ENCODE measurements at places on chromosomes 3 and 15.

GRCh38 chr3:187256051-187256616 is 35.4 kb downstream of the MASP1 start:
- DNase-seq = no peak

- DNase-seq = no peak
These were observed 86.0 kb downstream of the CCR1 start for GRCh38 chr3:46122091-46122490.

- no peak for DNase-seq
These were observed 710 bp downstream of the MECOM start for GRCh38 chr3:169662843-169663160.

GRCh38 chr3:122322095-122323075 is 2.7 kb upstream of the CSTA start:
- no peak for DNase-seq

DNA sequence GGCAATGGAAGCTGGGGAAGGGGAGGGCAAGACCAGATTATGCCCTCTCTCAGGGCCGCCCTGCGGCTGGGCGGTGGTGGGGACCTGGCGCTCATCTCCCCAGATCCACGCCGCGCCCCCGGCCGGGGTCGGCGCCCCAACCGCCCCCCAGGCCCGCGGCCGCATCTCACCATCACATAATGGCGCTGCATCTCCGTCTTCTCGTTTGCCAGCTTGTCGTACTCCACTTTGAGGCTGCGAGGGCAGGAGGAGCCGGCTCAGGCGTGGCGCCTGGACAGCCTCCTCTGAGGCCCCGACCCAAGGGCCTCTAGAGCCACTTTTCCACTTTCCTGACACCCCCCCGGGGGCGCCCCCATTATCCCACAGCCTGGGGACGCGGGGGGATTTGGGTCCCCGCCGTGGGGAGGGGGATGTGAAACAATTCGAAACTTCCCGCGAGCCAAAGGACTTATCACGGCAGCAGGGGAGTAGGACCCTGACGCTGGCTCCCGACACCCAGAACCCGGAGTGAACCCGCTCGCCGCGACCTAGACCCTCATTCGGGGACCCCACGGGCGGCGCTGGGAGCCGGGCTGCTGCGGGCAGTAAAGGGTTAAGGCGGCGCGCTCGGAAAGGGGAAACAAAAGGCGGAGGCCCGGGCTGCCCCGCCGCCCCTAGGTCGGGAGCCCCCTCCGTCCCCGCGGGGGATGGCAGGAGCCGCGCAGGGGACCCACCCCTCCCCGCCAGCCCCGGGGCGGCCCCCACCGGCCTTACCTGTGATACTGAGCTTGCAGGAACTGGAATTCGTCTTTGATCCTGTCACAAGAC is 2.1 kb downstream of the TLE3 start:
- peak; percentile 48 for DNase-seq

GRCh38 chr3:147246906-147247305 is 159.4 kb downstream of the ZIC4 start:
- DNase-seq = no peak

- no peak for DNase-seq
These were observed 29.0 kb downstream of the CCR3 start for GRCh38 chr3:46271209-46271745.

DNA sequence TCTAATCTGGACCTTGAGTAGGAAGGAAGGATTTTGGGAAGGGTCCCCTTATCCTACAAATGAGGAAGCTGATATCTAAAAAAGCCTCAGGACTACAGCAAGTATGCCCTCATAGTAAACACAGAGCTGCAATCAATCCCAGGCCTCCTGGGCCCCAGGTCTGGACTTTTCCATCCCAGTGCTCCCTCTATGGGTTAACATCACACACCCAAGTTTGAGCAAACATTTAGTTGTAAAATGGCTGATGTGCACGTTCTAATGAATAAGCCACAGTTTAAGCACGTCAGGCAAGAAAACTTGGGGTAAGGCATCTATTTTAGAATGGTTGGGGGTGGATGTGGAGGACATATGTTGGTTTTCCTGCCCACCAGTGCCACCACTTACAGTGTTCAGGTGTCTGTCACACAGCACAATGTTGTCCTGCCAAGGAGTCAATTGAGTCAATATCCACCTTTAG is 44.3 kb upstream of the UBE2E1 start:
- DNase-seq = no peak

DNA sequence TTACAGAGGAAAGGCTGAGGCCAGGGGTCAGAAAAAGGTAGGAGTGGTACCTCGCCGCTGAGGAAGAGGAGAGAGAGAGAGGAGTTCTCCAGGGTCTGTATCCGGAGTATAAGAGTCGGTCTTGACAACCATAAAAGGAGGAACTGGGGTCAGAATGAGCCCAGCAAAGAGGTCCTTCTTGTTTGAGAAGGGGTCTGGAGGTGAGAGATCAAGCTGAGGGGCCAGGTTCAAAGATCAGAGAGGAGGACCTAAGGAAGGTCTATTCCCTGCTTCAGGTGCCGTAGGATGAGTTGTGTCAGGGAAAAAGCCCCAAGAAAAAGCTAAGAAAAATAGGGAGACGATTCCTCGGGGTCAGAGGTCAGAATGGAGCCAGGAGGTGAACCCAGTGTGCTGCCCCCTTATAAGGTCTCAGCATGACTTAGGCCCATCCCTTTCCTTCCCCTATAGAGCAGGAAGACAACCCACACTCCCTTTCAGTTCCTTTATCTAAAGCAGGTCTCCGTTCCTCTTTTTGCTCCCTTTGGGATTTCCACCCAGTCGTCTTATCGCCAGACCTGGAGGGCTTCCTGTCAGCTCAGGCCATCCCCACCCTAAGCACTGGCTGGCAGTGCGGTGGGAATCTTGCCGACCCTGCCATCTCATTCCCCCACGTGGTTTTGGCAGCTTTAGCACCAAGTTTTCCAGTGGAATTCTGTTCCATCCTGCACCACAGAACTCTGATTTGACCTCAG is 651 bp downstream of the MTMR14 start:
- DNase-seq = no peak

DNA sequence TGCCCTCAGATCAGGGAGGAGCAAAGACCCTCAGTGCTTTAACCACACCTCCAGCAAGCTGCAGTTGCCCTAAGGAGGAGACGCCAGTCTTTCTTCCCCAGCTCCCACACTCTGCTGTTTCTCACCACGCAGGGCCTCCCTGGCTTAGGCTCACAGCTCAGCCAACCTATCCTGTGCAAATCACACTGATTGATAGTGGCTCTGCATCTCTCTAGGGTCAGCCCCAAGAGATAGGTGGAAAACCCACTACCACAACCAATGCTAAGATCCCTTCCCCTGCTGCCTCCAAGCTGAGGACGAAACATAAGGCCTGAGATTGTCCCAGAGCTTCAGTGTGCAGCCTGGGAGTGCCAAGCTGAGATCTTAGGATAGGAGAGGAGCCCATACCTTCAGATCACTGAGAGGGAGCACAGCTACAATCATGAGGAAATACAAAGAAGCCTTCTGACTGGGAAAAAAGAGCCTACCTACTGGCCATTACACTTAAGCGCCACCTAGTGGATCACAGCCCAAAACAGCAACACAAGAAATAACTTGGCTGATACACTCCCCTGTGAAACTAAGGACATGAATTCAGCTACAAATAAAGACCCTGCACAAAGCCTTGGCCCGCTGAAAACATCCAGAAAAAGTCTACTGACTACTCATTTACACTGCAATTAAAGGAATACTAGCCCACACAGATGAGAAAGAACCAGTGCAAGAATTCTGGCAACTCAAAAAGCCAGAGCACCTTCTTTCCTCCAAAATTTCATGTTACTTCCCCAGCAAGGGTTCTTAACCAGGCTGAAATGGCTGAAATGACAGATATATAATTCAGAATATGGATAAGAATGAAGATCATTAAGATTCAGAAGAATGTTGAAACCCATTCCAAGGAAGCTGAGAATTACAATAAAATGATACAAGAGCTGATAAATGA is 271.5 kb upstream of the DCBLD2 start:
- DNase-seq = peak; percentile 78

DNA sequence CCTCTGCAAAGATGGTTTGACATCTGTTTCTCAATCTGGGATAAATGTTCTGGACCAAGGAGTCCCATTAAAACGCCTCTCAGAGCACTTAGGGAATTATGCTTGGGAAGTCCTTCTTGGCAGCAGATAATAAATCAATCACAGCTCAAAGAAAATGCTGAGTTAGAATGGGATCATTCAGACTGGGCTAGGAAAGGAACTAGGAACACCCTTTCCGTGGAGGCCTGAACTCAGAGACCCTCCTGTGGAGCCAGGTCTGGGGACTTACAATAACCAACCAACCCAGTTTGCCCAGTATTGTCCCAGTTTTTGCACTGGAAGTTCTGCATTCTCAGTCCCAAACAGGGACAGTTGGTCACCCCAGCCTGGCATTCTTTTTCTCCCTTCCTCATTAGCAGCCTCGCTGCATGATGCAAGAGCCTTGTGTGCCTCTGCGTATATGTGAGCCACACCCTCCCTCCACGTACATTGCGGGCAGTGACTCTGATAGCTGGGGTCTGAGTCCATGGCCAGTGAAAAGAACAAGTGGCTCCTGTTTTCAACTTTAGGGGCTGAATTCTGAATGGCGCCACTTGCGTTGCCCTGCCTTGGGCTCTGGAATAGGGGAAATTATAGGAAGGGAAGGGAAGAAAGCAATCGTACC is 88.7 kb downstream of the SEMA5B start:
- no peak for DNase-seq

- DNase-seq = no peak
These were observed 428.3 kb upstream of the RASGRP1 start for GRCh38 chr15:38992930-38993329.

- DNase-seq = no peak
These were observed 26.1 kb downstream of the LSM3 start for GRCh38 chr3:14204515-14205284.

- no peak for DNase-seq
These were observed 96.6 kb upstream of the FLNB start for GRCh38 chr3:57911593-57911992.

GRCh38 chr15:70086636-70087035 is 11.1 kb downstream of the TLE3 start:
- no peak for DNase-seq

DNA sequence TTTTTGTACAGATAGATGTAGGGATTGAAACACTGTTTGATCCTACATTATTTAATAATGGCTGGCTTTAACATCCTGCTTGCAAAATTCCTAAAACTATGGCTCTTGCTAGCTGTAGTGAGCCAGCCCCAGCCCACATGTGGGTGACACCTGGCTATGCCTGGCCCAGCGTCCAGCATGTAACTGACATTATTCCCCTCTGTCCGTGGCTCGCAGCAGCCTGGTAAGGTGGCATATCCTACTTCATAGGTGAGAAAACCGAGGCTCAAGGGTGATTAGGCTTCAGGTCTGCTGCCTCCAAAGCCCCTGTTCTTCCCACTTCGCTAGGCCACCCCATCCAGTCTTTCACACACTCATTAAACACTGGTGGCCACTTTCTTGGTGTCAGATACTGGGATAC is 1.6 kb downstream of the CALML4 start:
- DNase-seq = no peak

GRCh38 chr3:129003578-129004112 is 2.5 kb downstream of the EFCC1 start:
- peak; percentile 56 for DNase-seq
